Endothelial cell (in vitro differentiated cells): ENCODE measurements at places on chromosomes 4 and X.

GRCh38 chr4:55002431-55002830 is 123.0 kb downstream of the KDR start:
- no peak for DNase-seq

- no peak for DNase-seq
Measured at GRCh38 chr4:148341980-148342800, 100.0 kb downstream of the NR3C2 start.

DNA sequence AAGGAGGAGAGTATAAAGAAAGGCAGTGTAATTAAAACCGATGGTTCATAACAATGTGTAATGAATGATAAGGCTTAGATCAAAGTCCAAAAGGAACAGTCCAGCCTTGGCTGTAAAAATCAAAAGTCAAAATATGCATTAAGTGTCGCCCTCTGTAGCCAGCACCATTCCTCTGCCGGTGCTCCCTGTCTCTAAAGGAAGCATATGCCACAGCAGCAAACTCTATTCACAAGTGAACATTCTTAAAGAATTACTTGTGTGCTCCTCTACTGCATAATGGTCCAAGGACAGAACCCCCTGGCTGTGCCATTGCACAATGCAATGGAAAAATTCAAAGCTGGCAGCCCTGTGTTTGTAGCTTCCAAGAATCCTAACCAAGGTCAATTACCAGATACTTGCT is 16.3 kb upstream of the MBNL3 start:
- DNase-seq, result no peak

DNA sequence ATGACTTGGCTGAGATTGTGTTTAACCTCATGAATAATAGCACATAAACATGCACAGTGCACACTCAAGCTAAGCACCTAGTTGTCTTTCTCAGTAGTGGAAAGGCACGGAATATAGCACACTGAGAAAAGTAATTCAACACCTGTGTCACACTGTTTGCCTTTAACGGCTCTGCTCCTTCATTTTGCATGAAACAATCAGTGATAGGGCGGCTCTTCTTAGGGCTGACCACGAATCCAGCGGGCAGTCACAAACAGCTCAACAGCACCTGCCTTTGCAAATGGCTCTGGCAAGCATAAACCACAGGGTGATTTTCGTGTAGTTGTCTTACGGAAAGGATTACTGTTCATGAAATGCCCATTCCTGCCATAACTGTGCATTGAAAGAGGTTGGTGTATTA is 954.0 kb upstream of the TENM3 start:
- DNase-seq, result no peak

- DNase-seq, result no peak
Measured at GRCh38 chr4:142036795-142037583, 400.6 kb downstream of the IL15 start.

- no peak for DNase-seq
Measured at GRCh38 chr4:61079976-61080375, 120.2 kb upstream of the ADGRL3 start.

GRCh38 chrX:22950269-22951266 is 49.2 kb upstream of the DDX53 start:
- no peak for DNase-seq

GRCh38 chr4:125689805-125690204 is 375.1 kb downstream of the FAT4 start:
- DNase-seq, result no peak
